MM.1S (cell line): ENCODE measurements at places on chromosomes 1 and 21.

GRCh38 chr1:67578397-67579020 is 106.5 kb upstream of the GADD45A start:
- no peak for DNase-seq

- no peak for DNase-seq
Observed at GRCh38 chr1:87686136-87686495, 357.4 kb downstream of the LMO4 start.

DNA sequence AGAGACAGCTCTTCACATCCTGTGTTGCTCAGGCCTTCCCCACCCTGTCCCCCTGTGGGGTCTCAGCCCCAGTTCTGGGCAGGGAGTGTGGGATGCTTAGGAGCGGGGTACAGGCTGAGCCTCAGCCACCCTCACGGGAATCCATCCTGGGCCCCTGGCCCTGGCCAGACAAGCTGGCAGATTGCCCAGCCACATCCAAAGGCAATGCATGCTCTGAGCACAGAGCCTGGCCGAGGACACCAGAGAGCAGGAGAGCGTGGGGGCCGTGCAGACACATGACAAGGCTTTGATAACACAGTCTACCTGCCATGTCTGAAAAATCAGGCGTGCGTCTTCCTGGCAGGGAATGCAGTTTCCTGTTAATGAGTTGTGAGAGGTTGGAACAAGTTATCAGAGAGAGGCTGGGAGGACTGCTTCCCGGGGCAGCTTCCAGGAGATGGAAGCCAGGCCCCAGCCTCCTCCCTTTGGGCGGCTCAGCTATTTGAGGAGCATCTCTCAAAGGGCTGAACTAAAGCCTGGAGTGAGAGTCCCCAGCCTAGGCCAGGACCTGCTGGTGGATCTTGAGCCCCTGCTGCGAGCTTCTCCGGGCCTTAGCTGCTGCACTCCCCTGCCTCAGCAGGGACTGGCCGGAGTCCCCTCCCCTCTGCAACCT is 72.2 kb upstream of the SELENON start:
- no peak for DNase-seq

- DNase-seq: no peak
Observed at GRCh38 chr1:170592591-170593111, 60.7 kb downstream of the GORAB start.

GRCh38 chr1:210722410-210723081 is 393.8 kb downstream of the HHAT start:
- no peak for DNase-seq

DNA sequence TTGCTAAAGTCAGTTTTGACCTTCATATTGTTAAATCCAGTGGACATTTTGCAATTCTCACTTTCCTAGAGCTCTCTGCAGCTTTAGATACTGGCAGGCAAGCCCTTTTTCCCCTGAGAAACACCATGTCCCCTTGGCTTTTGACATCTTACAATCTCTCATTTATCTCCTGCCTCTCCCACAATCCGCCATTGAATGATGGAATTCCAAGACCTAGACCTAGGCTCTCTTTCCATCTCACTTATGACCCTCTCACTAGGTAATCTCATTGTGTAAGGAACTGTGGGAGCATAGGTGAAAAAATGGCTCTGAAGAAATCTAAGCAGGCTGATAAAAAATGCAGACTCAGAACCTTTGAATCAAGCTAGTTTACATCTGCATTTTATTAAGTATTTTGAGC is 2.0 kb downstream of the KYAT3 start:
- no peak for DNase-seq

- DNase-seq: no peak
Observed at GRCh38 chr1:31483012-31483946, 70.3 kb downstream of the SERINC2 start.

GRCh38 chr1:24322470-24323177 is 3.5 kb downstream of the GRHL3 start:
- peak; percentile 17 for DNase-seq

DNA sequence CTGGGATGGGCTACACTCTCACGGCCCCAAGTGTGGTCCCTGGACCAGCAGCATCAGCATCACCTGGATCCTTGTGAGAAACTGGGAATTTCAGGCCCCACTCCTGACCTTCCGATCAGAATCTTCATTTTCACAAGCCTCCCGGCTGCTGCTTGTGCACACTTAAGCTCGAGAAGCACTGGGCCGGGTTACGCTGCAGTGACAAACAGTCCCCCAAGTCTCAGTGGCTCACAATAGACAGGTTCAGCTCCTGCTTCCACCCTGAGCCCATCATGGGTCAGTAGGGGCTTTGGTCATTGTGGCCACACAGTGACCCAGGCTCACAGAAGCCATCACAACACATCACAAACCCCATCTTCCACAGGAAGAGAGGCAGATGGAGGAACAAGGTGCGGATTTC is 63.5 kb downstream of the FHAD1 start:
- DNase-seq: no peak

DNA sequence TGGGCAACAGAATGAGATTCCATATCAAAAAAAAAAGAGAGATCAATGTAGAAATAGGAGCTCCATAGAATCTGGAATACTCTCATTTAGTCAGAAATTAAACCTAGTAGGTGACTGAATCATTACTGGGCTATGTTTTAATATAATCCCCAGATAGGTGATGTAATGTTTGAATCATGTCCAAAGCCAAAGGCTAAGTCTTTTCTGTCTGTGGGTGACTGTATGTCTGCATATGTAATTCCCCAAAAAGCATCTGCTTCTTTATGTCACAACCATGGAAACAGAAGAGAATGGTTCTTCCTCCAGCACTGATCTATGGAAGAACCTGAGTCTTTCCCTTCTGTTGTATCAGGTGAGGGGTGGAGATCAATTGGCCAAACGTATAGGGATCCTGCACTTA is 5.8 kb downstream of the LAMC2 start:
- DNase-seq: no peak

DNA sequence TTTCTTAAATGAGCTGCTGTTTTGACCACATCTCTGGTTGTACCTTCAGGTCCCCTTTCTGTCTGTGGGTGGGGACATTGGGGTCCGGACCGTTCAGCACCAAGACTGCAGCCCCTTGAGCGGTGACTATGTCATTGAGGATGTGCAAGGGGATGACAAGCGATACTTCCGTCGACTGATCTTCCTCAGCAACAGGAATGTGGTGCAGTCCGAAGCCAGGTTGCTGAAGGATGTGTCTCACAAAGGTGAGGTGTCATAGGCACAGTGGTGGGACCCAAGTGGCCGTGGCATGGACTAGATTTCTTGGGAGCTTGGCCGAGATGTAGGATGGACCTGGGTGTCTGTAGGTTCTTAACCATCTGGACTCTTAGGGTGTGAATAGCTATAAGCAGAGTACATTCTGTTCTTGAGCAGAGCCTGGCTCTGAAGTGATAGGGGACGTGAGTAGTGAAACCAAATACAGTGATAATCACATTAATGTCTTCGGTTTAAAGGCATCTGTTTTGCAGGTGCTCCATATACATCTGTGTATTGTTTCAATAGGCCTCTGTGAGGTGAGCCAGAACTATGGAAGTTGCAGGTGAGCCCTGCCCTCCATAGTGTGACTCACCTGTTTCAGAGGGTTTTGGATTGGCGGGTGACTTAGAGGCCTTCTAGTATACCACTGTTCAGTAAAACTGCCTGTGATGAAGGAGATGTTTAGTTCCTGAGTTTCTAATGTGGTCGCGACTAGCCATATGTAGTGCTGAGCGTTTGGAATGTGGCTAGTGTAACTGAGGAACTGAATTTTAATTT is 6.4 kb downstream of the METTL13 start:
- no peak for DNase-seq

GRCh38 chr1:78520216-78520615 is 29.4 kb downstream of the PTGFR start:
- DNase-seq: no peak

DNA sequence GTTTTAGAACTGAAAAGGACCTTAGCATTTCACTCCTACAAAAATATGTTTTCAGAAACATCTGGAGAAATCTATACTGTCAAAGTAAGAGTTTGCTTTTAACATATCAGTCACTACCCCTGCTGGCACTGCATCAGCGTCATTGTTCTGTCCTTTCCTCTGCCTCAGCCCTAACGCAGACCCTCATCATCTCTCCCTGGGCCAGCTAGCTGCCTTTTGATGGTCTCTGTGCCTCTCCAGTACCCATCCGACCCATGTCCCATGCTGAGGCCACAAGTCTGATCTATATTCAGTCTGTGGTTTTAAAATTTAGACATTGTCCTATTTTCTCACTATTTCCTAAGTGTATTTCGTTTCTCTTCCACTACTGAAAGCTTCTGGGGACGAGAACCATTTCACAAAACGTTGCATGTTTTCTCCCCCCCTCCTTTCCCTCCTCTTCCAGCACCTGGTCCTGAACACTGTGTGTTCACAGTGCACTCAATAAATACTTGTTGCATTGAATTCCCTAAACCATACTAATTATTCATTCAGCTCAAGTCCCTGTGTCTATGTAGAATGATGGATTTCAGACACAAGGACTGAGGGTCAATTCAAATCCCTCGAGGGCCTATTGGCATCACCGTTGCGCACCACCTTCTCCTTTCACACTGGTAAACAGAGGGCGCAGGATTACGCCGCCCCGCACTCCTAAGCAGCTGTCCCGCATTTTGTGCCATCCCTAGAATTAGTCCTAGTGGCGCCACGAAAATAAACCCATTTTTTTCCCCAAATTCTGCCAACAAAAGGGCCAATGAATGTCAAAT is 53.4 kb downstream of the CD2 start:
- no peak for DNase-seq

DNA sequence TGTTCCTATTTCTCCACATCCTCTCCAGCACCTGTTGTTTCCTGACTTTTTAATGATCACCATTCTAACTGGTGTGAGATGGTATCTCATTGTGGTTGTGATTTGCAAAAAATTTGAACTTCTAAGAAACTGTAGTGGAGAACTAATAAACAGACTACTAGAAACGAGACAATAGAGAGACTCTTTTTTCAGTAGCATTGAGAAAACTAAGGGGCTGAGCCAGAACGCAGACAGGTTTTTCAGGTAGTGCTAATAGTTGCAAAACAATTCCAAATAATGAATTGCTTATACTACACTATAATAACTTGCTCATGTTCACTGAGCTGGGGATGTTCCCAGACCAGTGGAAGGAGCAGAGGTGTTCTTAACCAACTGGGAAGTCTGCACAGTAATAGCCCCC is 98.8 kb upstream of the DPH5 start:
- no peak for DNase-seq

DNA sequence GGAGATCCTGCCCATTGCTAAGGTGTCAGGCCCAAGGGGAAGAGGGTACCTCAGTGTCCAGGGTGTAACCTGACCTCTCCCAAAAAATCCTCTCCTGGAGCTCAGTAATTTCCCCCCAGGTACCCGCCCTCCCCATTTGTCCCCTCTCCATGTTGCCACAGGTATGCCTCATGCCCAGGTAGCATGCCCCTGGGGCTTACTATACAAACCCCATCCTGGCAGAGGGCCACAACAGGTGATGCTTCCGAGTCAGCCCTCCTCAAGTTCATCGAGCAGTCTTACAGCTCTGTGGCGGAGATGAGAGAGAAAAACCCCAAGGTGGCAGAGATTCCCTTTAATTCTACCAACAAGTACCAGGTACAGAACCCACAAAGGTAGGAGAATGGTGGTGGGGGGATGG is 15.7 kb downstream of the ATP1A4 start:
- DNase-seq: no peak

DNA sequence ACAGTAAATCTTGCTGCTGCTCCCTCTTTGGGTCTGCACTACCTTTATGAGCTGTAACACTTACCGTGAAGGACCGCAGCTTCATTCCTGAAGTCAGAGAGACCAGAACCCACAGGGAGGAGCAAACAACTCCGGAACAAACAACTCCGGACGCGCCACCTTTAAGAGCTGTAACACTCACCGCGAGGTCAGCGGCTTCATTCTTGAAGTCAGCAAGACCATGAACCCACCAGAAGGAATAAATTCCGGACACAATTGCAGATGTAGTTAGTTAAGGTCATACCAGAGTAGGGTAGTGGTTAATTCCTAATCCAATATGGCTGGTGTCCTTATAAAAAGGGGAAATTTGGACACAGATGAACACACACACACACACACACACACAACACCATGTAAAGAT is 37.7 kb downstream of the VTCN1 start:
- DNase-seq: no peak

DNA sequence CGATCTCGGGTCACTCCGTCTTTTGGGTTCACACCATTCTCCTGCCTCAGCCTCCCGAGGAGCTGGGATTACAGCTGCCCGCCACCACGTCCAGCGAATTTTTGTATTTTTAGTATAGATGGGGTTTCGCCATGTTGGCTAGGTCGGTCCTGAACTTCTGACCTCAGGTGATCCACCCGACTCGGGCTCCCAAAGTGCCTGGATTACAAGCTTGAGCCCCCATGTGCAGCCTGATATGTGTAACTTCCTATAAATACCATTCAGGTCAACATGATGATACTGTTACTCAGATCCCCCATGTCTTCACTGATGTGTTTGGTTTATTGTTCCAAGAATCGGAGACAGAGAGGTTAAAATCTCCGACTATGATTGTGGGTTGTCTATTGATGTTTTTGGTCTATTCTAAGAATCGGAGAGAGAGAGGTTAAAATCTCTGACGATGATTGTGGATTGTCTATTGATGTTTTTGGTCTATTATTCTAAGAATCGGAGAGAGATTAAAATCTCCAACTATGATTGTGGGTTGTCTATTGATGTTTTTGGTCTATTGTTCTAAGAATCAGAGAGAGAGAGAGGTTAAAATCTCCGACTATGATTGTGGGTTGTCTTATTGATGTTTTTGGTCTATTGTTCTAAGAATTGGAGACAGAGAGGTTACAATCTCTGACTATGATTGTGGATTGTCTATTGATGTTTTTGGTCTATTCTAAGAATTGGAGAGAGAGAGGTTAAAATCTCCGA is 17.0 kb downstream of the C1orf159 start:
- DNase-seq: no peak

DNA sequence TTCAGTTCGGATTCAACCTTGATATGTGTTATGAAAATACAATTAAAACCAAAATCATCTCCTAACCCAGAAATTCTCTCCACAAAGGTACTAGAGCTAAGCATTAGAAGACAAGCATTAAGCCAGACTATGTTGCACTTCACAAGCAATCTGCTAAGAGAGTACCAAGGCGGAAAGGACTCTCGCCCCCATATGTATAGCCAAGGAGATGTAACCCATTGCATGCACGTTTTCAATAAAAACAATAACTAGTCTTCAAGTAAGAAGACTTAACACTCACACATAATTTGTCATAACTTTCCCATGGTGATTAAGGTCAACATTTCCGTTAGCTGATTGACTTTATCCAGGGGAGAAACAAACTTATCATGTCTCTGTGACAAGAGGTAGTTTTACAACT is 27.6 kb upstream of the PTPRC start:
- DNase-seq: no peak

DNA sequence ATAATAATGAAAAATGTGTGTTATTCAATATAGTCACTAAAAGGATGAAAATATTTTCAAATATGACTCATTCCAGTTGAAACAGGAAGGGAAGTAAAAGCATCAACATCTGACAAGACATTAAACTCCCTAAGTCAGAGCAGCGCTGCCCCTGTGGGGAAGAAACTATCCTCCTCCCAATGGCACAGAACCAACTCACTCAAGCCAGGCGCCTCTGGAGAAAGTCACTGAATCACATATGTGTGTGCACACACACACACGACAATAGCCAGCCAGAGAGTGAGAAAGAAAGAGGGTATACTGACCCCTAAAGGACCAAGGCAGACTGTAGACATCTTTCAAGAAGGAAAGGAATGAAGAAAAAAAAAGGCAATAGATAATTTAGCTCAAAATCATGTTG is 126.9 kb downstream of the SETD4 start:
- DNase-seq: no peak

GRCh38 chr1:219463636-219464035 is 149.3 kb downstream of the ZC3H11B start:
- DNase-seq: no peak

GRCh38 chr1:59309795-59310548 is 13.1 kb downstream of the FGGY start:
- DNase-seq: no peak

- DNase-seq: no peak
Observed at GRCh38 chr1:8903908-8904650, 25.6 kb upstream of the ENO1 start.
